Subcutaneous adipose tissue (tissue), 4 donors: ENCODE measurements at places on chromosomes 13 and 19. TPM values are rescaled to one million over a fixed set of nuclear protein-coding genes. Genes with fewer than 3 reads are reported as not detected.

The SELENOV gene
- total RNA-seq, result not detected

The C19orf81 gene
- total RNA-seq, result not detected

The ZNF575 gene
- 0.44 TPM for total RNA-seq

The NLRP7 gene
- not detected for total RNA-seq

The ZGLP1 gene
- total RNA-seq, result 5.8 TPM

The FAAP24 gene
- 2.4 TPM for total RNA-seq

The CLEC11A gene
- 6.2 TPM for total RNA-seq

The GPR12 gene
- 0.44 TPM for total RNA-seq

The RFPL4A gene
- total RNA-seq, result not detected

The IL11 gene
- not detected for total RNA-seq
